ENCODE measurements at places on chromosomes 1 and 21. TPM values are rescaled to one million over a fixed set of nuclear protein-coding genes. Genes with fewer than 3 reads are reported as not detected.
A peak's percentile ranks its signal among the peaks of the same experiment; 100 is the strongest.

DNA sequence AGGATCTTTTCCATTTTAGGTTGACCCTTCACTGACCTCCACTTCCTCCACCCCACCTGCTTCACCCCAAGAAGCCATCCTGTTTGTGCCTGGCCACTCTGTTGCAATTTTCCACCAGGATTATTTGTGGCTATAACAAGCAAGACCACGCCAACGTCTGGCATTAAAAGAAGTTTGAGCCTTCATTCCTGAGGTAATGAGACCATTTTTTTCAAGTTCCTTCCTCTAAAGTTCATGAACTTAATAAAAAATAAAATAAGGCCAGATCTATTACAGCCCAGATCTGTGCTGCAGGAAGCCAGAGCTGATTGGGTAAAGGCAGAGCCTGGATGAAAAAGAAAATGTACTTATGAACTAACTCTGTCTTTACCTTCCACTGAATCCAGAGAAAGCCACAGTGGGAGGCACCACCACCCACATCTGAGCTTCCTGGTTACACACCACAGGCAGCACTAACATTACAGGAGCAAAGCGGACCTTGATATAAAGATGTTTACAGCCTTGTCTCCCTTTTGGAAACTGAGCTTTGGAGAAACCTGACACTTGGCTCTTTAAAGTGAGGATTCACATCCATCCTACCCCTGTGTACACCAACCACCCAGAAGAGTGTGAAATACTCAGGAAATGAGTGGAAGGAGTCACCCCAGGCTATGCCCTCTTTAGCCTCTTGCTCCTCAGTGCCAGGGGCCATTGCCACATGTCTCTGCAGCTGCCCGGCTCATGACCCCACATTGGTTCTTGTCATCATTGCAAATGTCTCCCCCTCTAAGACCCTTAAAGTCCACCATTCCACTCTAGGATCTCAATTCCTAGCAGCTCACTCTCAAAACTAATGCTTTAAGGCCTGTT lies 293.6 kb downstream of the PLPP3 start:
- H3K27me3 ChIP-seq = no peaks in the 10 kb centered on the region
- H3K27ac ChIP-seq = no peak overlapping the region
- no peak overlapping the region for H3K4me3 ChIP-seq
- H3K36me3 ChIP-seq = no peaks in the 10 kb centered on the region
- H3K4me1 ChIP-seq = no peaks in the 10 kb centered on the region
- no peak for DNase-seq

DNA sequence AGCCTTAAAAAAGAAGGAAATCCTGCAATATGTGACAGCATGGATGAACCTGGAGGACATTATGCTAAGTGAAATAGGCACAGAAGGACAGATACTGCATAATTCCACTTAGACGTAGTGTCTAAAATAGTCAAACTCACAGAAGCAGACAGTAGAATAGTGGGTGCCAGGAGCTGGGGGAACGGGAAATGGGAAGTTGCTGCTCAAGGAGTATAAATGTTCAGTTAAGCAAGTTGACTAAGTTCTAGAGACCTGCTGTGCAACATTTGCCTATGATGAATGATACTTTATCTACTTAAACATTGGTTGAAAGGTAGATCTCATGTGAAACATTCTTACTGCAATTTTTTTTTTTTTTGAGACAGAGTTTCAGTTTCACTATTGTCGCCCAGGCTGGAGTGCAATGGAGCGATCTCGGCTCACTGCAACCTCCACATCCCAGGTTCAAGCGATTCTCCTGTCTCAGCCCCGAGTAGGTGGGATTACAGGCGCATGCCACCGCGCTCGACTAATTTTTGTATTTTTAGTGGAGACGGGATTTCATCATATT lies 197.8 kb downstream of the HIVEP3 start:
- H3K27ac ChIP-seq = no peak overlapping the region
- H3K4me3 ChIP-seq = no peak overlapping the region
- H3K27me3 ChIP-seq = peaks cover 4% of the 10 kb centered on the region
- peaks cover 23% of the 10 kb centered on the region for H3K4me1 ChIP-seq
- DNase-seq = no peak

- no peak for DNase-seq
- peaks cover 8% of the 10 kb centered on the region for H3K36me3 ChIP-seq
- no peaks in the 10 kb centered on the region for H3K27me3 ChIP-seq
- H3K4me3 ChIP-seq = no peak overlapping the region
- no peak overlapping the region for H3K27ac ChIP-seq
Measured at GRCh38 chr1:177411381-177411780, 240.6 kb downstream of the BRINP2 start.

DNA sequence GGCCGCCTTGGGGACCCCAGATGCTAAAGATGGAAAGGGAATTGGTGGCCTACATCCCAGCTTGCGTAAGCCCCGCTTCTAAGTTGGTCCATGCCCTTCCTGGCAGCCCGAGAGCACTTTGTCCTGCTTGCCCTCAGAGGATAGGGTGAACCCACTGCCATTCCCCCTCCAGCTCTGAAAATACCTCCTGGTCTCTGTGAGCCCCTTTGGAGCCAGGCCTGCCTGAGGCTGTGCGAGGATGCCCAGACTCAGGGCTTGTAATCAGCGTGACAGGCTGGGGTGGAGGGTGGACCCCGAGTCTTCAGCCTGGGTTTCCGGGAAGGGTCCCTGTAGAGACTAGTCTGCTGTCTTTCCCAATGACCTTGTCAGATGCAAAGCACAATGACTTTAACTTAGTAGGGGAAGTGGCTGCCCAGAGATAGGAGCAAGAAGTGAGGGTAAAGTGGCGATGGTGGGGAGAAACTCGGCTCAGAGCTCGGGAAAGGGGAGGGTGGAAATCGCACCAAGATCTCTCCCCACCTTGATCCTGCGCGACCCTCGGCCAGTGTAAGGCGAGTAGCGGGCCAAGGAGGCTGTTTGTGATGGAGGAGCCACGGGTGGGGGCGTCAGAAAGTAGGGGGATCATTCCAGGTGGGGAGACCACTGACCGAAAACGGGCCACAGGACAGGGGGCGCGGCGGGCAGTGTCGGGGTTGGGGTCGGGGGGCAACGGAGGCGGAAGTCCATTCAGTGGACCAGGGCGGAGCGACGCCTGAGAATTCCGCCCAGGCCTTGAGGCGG lies 2.7 kb upstream of the HES3 start:
- no peak overlapping the region for H3K4me3 ChIP-seq
- DNase-seq = no peak
- peaks cover 6% of the 10 kb centered on the region for H3K4me1 ChIP-seq

DNA sequence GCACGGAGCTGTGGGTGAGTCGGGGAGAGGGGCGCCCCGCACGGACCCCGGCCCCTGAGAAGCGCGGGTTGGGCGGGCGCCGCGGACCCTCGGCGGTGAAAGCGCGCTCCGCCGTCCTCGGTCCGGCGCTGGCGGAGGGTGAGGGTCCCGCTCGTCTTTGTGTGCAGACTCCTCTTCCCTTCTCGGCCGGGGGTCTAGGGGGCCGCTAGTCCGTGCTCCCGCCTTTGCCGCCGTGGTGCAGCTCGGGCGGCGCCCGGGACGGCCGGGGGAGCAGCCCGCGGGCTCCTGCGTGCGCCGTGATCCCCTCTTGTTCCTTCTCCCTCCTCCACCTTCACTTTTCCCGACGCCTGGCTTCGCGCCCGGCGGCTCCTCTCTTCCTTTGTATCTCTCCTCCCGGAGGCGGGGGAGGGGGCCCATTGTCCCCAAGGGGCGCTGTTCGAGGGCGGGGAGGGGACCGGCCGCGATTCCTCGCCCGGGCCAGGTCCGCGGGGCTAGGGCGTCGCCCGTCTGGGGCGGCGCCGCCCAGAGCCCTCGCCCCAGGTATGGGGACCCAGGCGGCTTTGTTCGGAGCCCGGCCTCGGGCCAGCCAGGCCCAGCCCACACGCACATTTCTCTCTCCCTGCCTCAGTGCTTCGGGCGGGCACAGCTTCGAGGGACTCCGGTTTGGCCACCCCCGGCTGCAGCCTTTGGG lies 519 bp downstream of the FNBP1L start:
- H3K4me1 ChIP-seq = peaks cover 22% of the 10 kb centered on the region
- H3K36me3 ChIP-seq = no peaks in the 10 kb centered on the region
- peaks cover 20% of the 10 kb centered on the region for H3K27me3 ChIP-seq
- DNase-seq = no peak

- H3K4me3 ChIP-seq = no peak overlapping the region
- peaks cover 40% of the 10 kb centered on the region for H3K27me3 ChIP-seq
- DNase-seq = no peak
- no peaks in the 10 kb centered on the region for H3K36me3 ChIP-seq
- H3K27ac ChIP-seq = no peak overlapping the region
- no peaks in the 10 kb centered on the region for H3K4me1 ChIP-seq
Measured at GRCh38 chr1:39623053-39623452, 16.4 kb downstream of the HEYL start.

- H3K27me3 ChIP-seq = peaks cover 1% of the 10 kb centered on the region
- no peak for DNase-seq
- H3K4me3 ChIP-seq = no peak overlapping the region
Measured at GRCh38 chr1:4963251-4963650, 308.8 kb downstream of the AJAP1 start.

DNA sequence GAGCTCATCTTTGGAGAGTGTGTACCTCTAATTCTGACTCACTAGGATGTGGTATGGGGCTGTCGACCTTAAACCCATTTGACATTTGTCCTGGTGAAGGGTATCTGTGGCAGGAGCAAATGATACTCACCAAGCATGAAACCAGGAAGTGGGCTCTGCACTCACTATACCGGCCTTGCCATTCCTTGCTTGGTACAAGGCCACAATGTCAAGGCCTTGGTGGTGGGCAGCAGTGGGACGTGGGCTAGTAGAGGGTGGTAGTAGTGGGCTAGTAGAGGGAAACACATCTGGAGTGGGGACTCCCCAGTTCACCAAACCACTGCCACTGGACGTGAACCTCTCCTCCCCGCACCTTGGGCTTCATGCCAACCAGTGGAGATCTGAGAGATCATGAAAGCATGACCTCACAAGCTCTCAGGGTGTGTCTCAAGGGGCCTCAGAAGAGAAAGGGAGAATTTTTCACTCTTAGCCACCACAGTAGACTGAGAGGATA lies 11.5 kb downstream of the TNFSF4 start:
- no peak overlapping the region for H3K4me3 ChIP-seq
- no peak overlapping the region for H3K27ac ChIP-seq
- H3K27me3 ChIP-seq = no peaks in the 10 kb centered on the region
- H3K36me3 ChIP-seq = peaks cover 25% of the 10 kb centered on the region
- DNase-seq = no peak

DNA sequence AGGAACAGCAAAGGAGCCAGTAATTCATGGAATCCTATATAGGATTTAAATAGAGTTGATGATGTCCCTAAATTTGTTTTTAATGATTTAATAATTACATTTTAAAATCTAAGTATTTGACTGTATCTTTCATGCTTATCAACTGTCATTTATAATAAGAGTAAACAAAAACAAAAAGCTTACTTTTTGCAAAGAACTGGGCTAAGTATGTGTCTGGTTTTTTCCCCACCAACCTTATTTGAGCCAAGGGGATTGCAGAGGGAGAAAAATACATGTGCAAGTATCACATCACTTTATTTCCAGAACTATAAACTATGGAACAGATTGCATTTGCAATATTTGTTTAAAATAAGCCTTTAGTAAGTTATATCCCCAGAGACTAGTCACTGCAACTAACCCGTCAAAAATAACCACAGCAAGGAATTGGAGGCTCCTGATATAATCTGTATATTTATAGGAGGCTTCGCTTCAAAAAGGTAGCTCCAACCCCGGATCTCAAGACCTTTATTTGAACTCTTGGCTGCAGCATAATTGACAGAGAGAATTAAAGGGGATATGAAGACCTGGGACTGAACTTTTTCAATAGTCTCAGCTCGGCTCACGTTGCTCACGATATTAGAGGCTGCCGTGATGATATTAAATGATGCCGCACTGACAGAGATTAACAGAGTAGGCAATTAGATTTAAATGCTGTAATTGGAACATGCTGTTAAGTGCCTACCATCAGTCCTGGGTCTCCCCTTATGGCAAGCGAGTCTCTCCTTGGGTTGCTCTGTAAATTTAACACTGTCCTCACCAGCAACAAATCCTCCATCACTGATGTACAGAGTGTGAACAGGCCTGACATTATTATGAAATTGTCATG lies 329.1 kb upstream of the NFIA start:
- H3K4me1 ChIP-seq = no peaks in the 10 kb centered on the region
- no peaks in the 10 kb centered on the region for H3K27me3 ChIP-seq
- no peak for DNase-seq
- H3K27ac ChIP-seq = no peak overlapping the region

GRCh38 chr21:37200641-37201480 lies 66.3 kb downstream of the VPS26C start:
- no peak overlapping the region for H3K4me3 ChIP-seq
- DNase-seq = no peak
- peaks cover 54% of the 10 kb centered on the region for H3K4me1 ChIP-seq
- H3K27ac ChIP-seq = peak overlapping the region; percentile 90

DNA sequence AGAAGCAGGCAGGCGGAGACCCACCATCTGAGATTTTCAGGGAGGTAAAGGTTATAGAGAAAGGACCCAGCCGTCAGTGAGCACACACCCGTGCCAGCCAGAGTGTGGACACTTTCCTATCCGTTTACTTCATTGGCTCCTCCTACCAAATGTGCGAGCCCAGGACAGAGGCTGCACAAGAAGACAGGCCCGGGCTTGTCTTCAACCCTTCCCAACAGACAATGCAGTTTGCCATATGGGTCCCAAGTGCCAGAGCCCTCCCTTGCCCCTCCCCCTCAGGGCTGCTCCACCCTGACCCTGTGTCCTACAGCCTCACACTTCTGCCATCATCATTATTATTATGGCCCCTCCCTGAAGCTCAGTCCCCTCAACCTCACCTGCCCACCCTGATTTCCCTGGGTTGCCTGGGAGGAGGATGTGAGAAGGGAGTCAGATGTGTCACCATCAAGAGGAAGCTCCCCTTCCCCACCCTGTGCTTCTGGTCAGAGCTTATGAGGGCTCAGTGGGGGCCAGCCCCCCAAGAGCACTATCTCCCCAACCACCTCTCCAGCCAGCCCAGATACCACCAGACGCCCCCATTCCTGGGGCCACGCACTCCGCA lies 9.4 kb downstream of the LAPTM5 start:
- peaks cover 16% of the 10 kb centered on the region for H3K27me3 ChIP-seq
- H3K4me1 ChIP-seq = peaks cover 9% of the 10 kb centered on the region
- H3K36me3 ChIP-seq = no peaks in the 10 kb centered on the region
- no peak for DNase-seq
- H3K27ac ChIP-seq = peak overlapping the region; percentile 23

DNA sequence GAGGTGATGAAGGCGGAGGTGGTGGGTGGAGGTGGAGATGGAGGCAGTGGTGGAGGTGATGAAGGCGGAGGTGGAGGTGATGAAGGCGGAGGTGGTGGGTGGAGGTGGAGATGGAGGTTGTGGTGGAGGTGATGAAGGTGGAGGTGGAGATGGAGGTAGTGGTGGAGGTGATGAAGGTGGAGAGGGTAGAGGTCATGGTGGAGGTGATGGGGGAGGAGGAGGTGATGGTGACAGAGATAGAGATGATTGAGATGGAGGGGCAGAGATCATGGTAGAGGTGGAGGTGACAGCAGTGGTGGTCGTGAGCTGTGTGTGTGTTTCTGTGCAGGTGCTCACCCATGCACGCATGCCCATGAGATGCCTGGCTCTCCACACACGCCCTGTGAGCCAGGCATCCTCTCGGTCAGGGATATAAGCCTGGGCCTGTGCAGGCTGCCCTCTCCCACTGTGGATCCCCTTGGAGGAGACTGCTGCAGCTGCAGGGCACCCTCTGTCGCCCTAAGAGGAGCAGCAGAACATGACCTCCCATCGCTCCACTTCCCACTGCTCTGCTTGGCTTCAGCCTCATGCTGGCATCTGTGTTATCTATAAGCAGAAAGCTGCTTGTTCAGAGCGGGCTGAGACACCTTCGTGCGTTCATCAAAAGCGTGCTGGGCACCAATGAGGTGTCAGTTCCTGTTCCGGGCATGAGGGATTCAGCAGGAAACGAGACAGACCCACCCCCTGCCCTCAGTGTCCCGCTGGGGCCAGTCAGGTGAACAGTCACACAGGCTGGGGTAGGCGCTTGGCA lies 20.5 kb upstream of the NPHP4 start:
- H3K27ac ChIP-seq = no peak overlapping the region
- peaks cover 8% of the 10 kb centered on the region for H3K4me1 ChIP-seq
- H3K27me3 ChIP-seq = peaks cover 2% of the 10 kb centered on the region
- no peak for DNase-seq

The TEDDM1 gene
- not detected for total RNA-seq

The TAF12 gene
- 34.2 TPM for total RNA-seq

The FAM151A gene
- not detected for total RNA-seq
